ENCODE measurements at places on chromosomes 12 and 14.

GRCh38 chr14:60241091-60241490 is 7.9 kb upstream of the PPM1A start:
- DNase-seq: no peak

DNA sequence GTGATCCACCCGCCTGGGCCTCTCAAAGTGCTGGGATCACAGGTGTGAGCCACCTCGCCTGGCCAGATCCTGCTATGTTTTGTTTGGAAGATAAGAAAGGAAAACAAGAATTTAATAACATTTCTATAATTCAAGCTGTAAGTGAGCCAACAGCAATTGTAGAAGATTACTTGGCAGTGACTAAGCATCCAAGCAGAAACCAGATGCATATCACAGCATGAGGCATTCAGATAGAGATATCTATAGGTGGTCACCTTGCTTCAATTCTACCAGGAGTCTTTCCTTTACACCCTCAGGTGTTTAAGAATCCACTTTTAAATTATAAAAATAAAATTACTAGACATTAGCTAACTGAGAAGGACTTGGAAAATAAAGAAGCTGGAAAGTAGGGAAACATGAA is 83.9 kb upstream of the ATF7IP start:
- no peak for DNase-seq

DNA sequence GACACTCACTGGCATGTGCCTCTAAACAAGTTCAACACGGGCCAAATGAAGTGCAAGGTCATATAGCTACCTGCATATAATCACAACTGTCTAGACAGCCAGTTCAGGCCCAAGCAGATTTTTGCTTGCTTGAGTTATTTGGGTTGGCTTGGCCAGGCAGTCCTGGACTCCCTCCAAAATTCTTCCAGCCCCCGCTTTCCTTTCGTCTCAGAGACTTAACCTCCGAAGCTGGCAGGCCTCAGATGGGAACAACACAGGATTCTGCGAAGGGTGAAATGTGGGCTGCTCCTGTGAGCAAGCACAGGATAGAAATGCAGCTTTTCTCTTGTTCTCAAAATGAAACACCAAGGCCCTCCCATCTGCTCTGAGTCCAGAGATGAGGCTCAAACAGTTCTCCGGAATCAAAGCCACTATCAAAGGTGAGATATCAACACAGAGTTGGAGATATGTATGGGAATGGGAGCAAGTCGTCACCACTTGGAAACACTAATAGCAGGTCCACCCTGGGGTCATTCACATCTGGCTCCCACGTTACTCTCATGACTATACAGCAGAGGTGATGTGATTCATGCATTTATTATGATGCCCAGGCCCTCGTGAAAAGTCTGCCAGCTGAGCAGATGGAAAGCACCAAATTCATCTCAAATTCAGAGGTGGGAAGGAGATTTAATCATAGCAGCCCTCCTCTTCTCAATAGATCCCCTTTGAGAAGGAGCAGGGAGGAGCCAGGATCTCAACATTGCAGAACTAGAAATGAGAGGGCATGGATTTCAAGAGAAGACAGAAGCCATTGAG is 389.8 kb downstream of the NUAK1 start:
- DNase-seq: no peak

GRCh38 chr14:32044454-32044853 is 32.6 kb upstream of the ARHGAP5 start:
- no peak for DNase-seq

- no peak for DNase-seq
Observed at GRCh38 chr12:105474672-105475071, 144.2 kb downstream of the C12orf75 start.

GRCh38 chr14:105019861-105020814 is 745 bp downstream of the CDCA4 start:
- DNase-seq: peak; percentile 60

- DNase-seq: no peak
Observed at GRCh38 chr12:48183876-48184548, 568 bp downstream of the CCDC184 start.

DNA sequence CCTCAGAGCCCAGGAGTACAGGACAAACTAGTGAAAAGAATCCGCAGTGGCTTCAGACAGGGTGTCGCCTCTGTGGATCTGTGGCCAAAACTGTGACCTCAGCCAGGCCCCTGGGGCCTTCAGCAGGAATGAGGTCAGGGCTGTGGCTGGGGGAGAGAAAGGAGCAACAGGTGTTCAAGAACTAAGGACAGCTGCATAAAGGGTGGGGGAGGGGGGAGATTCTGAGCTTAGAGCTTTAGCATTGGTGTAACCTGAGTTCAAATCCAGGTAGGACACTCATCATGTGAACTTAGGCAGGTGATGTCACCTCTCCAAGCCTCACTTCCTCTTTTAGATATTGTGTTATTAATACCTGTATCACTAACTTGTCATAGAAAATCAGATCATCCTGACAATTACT is 40.9 kb upstream of the CORO1C start:
- DNase-seq: no peak

GRCh38 chr12:4589941-4590340 is 27.9 kb downstream of the DYRK4 start:
- DNase-seq: no peak

- no peak for DNase-seq
Observed at GRCh38 chr12:29612912-29613311, 115.4 kb upstream of the OVCH1 start.

DNA sequence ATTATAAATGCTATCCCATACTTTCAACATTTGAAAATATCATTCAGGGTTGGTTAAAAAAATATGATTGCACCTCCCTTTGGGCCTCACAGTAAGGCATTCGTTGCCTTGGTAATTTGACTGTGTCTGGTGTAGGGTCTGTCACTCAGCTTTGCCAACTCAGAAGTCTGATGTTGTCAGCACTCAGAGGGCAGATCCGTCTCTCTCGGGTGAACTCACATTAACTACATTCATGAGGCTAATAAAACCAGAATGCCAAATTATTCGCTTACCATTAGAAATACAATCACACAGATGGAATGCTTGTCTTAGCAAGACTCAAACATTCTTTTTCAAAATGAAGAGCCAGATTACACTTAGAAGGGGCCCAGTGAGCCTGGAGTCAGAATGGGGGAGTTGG is 53.0 kb downstream of the NPAS3 start:
- no peak for DNase-seq

GRCh38 chr14:88380405-88380804 is 5.1 kb upstream of the SPATA7 start:
- DNase-seq: no peak

GRCh38 chr14:66115740-66116502 is 370.2 kb upstream of the CCDC196 start:
- no peak for DNase-seq

- DNase-seq: peak; percentile 25
Observed at GRCh38 chr12:50925342-50925651, 27.0 kb upstream of the HIGD1C start.

GRCh38 chr14:104107101-104107581 is 21.6 kb downstream of the ASPG start:
- DNase-seq: no peak

DNA sequence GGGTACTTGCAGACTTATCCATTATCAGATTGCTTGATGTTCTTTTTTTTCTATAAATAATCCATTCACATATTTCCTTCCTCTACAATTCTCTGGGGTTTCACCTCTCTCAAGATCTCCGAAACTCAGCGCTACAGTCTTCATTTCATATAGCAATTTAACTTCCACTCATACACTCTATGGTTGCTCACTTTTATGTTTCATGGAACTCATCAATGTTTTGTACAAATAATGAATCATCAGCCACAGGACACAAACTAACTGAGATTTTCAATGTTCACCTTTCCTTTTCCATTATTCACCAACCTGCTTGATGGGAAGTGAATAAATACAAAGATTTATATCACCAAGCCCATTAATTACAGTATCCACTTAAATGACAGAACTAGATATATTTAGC is 534.7 kb downstream of the LRFN5 start:
- no peak for DNase-seq

DNA sequence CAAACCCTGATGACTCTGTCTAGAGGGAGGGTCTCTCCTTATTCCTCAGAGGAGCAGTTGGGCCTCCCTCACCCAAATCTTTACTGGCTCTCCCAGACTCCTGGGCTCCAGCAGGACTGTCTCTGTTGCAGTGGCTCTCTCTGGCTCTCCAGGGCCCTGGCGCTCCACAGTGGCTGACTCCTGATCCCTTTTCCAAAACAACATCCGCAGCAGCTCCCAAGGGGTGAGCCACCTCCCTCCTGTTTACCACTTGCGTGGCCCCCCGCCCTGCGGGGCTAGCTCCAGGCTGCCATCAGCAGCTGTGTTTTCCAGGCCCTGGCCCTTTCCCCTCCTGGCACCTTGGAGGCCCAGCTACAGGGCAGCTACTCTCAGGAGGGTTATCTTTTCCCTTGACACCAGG is 123.5 kb downstream of the CALM1 start:
- DNase-seq: no peak

GRCh38 chr14:103326078-103326477 is 8.0 kb upstream of the EIF5 start:
- no peak for DNase-seq

DNA sequence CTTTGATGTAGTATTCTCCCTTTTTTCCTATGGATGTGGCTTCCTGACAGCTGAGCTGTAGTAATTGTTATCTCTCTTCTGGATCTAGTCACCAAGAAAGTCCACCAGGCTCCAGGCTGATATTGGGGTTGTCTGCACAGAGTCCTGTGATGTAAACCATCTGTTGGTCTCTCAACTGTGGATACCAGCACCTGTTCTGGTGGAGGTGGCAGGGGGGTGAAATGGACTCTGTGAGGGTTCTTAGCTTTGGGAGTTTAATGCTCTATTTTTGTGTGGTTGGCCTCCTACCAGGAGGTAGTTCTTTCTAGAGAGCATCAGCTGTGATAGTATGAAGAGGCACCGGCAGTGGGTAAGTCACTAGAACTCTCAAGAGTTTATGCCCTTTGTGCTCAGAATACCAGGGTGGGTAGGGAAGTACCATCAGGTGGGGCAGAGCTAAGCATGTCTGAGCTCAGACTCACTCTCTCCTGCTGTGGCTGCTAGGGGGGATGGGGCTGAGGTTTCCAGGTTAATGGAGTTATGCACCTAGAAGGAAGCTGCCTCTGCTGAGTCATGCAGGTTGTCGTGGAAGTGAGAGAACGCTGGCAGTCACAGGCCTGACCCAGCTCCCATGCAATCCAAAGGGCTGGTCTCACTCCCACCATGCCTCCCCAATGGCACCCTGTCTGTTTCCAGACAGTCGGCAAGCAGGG is 3.0 kb upstream of the TAS2R14 start:
- no peak for DNase-seq

- no peak for DNase-seq
Observed at GRCh38 chr14:33715227-33715528, 235.7 kb downstream of the EGLN3 start.

- no peak for DNase-seq
Observed at GRCh38 chr12:118525216-118525615, 148.9 kb downstream of the SUDS3 start.
